ENCODE measurements at places on chromosomes 6 and 20.

- no peak for DNase-seq
Measured at GRCh38 chr6:37173493-37174195, 3.7 kb downstream of the PIM1 start.

DNA sequence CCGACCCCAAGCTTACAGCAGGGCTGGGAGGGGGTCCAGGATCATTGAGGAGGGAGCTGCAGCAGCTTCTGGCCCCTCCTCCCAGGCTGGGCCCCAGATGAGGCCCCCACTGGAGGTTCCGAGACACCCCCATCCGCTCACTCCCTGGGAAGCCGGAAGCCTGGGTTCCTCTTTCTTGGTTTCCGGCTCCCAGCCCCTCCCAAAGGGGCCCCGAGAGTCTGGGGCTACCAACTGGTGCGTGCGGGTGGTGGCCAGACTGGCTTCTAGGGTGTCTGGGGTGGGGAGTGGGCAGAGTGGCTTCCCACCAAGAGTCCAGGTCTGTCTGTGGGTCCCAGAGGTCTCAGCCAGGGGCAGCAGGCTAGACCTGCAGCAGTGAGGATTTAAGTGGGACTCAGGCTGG, 2.2 kb downstream of the RGS19 start:
- no peak for DNase-seq

GRCh38 chr6:160275511-160276003, 16.9 kb upstream of the SLC22A2 start:
- no peak for DNase-seq

GRCh38 chr6:31495580-31495979, 2.4 kb upstream of the MICB start:
- DNase-seq: no peak

DNA sequence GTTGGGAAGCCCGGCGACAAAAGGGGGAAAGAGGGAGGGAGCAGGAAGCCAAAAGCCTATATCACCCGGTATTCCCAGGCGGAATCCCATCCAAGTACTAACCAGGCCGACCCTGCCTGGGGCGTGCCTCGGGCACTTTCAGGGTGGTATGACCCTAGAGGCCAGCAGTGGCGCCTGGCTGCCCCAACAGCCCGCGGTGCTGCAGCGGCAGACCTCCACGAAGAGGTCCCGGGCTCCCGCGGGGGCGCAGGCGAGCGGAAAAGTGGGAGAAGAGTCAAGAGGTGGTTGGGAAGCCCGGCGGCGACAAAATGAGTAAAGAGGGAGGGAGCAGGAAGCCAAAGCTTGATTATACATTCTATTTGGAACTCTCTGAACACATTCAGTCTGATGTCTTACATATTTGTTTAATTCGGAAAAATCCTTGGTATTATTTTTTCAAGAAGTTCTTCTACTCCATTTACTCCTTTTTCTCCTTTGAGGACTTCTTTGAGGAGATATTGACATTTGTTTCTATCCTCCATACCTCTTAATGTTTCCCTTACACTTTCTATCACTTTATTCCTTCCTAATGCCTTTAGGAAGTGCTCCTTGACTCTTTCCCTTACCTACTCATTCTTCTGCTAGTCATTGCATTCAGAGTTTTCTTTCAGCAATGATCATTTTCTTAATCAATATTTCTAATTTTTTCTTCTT, 11.5 kb downstream of the TREML4 start:
- no peak for DNase-seq

- no peak for DNase-seq
Measured at GRCh38 chr6:28656715-28657114, 131.0 kb downstream of the GPX5 start.

DNA sequence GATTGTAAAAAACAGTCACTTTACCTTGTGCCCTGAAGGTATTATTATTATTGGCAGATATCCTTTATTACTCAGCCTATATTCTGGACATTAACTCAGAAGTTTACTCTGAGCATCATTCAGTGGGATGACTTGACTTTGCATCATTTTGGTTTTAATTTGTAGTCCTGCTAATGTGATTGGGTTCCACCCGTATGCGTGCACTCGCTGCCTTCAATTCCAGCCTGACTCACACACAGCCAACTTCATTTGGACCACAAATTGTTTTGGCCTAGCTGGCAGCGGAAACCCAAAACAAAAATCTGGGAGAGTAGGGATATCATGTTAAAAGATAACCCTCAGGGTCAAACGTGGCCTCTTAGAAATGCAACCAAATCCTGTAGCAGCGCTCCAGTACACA, 704.4 kb upstream of the SLC35B3 start:
- DNase-seq: no peak

DNA sequence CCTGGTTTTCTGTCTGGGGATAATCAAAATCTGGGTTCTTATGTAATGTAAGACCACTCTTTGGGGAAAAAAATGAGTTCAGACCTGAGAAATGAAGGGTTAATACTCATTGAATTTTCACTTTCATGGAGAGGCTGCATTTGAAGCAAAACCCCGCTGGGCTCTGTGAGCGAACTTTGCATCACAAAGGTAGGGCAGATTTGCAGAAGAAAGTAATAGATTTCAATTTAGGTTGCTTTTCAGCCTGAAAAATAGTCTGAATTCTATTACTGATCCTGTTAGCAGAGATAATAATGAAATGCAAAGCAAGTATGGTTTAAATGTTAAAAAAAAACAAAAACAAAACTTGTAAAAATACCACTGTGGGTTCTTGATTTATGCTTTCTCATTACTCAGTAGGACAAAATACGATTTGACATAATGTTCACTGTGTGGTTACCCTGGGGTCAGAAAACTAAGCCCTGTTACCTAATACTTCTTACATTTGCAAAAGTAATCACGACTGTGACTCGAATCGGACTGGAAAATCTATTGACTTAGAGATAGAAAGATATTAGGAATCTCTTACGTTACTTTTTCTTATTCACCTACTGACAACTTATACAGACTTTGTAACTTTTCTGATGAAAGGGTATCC, 72.2 kb downstream of the UST start:
- DNase-seq: no peak

GRCh38 chr6:31267651-31268368, 4.1 kb downstream of the HLA-C start:
- DNase-seq: no peak

DNA sequence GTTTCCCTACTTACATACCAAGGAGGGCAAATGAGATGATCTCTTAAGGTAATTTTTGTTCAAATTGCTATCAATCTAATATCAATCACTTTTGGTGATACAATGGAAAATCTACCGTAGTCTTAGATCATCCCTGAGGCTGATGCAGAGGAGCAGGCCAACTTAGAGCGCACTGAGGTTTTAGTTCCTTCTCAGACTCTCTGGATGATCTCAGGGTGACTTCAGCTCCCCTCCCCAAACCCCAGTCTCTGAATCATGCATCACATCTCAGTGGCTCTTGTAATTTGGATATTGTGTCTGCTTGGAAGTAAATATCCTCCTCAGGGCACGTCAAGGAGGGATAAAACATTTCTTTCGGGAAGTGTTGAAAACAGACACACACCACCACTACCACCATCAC, 5.9 kb downstream of the TUBB2B start:
- no peak for DNase-seq

DNA sequence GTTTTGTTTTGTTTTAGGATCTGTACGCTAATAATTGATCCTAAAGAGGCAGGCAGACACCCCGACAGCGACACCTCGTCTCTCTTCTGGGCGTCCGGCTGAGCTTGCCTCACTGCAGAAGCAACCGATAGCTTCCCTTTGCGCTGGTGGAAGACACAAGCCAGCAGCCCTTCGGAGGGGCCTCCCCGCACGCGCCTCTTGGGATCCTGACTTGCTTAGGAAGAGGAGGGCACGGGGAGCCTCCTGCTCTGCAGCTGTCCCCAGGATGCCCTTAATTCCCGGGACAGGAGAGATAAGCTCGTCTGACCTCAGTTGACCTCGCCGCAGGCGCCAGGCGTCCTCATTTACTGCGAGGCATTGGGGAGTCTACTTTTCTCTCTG, 94.0 kb downstream of the CD83 start:
- DNase-seq: no peak

- DNase-seq: no peak
Measured at GRCh38 chr6:142881290-142881689, 63.7 kb downstream of the HIVEP2 start.

GRCh38 chr6:144395014-144395413, 109.9 kb downstream of the UTRN start:
- DNase-seq: no peak

DNA sequence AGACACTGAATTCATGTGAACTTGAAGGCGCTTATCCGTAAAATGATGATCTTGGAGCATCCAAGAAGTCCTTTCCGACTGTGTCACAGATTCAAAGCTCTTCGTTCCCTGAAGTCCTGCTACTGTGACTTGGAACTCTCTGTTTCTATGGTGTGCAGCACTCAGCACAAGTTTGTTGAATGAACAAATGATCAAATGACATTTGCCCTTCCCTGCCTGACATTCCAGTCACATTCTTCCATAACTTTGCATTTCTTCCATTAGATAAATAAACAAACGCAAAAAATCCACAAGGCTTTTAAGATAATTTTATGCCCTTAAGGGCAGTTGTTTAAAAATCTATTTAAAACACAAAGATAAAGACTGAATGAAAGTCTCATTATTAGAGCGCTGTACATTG, 39.9 kb downstream of the SGK1 start:
- DNase-seq: no peak

DNA sequence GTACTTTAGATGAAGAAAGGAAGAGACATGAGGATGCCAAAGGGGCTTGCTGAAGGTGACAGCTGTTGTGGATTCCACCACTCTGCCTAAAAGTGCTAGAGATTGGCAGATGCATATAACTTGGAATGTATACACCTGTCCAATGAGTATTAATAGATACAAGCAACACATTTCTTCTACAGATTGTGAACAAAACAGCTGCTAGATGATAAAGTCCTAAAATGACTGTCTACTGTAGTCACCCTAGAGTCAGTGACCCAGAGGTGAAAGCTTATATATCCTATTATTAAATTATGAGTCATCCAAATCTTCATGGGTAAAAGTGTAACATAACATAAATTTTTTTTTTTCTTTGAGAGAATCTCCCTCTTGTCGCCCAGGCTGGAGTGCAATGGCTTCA, 5.2 kb downstream of the RNF217 start:
- DNase-seq: no peak

DNA sequence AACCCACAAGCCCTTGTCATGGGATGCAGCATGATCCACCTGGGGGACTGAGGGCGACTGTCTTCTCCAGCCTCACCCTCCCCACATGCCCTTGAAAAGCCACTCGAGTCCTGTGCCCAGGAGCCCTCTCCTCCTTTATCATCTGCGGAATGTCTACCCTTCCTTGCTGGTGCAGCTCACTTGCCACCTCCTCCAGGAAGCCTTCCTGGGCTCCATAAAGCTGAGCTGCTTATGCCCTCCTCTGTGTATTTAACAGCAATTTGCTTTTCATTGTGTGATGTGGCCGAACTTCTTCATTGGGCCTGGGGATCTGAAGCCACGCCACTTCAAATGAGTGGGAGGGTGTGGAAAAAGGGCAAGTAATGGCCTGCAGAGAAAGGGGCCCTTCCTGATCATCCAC, 17.8 kb upstream of the RBPJL start:
- no peak for DNase-seq

DNA sequence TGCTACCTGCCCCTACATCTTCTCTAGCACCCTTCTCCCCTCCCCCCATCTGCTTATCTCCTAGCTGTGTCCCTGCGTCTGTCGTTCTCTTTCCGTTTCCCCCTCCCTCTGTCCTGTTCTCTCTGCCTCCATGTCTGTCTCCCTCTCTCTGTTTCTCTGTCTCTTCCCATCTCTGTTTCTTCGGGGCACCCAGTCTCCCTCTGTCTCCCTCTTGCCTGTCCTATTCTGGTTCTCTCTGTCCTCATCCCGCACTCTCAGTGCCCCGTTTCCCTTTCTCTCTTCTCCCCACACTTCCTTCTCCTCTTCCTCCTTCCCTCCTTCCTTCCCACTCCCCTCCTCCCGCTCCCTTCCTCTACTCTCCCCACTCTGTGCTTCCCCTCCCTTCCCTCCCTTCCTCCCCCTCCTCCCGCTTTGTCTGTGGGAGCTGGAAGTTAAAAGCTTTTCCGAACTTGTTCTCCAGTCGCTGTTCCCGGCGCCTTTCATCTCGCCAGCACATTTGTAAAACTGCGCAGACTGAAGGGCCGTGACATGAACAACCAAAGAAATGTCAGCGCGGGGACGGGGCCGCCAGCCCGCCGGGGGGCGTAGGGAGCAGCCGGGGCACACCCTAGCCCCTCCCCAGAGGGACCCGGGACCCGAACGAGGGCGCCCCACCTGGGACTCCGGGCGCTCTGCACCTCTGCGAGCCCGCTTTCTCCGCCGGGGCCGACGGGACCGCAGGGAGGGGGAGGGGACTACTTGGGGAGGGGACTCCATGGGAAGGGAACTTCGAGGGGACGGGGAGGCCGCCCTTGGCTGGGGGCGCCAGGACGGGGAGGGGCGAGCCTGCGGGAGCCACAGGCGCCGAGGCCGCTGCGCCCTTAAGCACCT, 4.0 kb upstream of the CDH22 start:
- DNase-seq: no peak

DNA sequence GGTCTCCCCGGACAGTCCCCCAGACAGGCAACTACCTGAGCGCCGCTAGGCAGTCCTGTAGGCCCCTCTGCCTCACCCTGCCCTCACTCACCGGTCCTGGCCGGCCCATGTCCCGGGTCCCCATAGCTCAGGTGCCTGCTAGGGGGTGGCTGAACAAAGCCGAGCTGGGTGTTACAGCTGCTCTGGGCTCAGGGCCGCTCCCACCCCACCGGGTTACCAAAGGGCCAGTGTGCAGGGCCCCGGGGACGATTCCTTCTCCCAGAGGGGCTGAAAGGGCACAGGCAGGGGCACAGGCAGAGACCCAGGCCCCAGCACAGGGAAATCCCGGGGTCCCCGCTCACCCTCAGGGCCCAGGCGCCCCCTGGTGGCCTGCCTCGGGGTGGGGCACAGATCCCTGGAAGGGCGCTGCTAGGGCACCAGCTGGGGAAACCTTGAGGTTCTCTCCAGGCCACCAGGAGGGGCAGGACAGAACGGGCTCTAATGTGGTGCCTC, 118.4 kb downstream of the GRM4 start:
- DNase-seq: peak; percentile 41

GRCh38 chr20:4011226-4011975, 4.0 kb downstream of the RNF24 start:
- DNase-seq: no peak

DNA sequence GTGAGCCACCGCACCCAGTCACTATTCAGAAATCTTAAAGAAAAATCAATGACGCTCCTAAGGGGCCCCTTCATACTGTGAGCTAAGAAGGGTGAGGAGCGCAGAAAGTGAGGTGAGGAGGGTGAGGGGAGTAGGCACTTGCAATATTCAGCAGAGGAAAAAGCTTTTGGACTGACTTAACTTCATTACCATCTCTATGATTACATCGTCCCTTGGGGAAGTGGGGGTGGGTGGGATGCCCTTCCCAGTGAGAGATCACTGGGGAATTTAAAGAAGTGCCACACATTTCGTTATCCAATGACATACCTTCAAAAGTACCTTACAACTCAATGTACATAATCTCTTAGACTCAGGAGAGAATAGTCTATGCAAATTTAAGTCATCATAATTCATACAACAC, 46.5 kb downstream of the SMLR1 start:
- DNase-seq: no peak

Data from stimulated activated CD8-positive, alpha-beta memory T cell treated with anti-CD3 and anti-CD28 coated beads, Interleukin-7, amount 100 ng/mL, for 24 hours (primary cell).